SJCRH30 (cell line): ENCODE measurements at places on chromosomes 11 and 22.
A peak's percentile ranks its signal among the peaks of the same experiment; 100 is the strongest.

- DNase-seq: no peak
Observed at GRCh38 chr11:132046288-132046865, 676.0 kb downstream of the NTM start.

GRCh38 chr11:113334183-113334582 is 19.8 kb downstream of the TTC12 start:
- DNase-seq: no peak

DNA sequence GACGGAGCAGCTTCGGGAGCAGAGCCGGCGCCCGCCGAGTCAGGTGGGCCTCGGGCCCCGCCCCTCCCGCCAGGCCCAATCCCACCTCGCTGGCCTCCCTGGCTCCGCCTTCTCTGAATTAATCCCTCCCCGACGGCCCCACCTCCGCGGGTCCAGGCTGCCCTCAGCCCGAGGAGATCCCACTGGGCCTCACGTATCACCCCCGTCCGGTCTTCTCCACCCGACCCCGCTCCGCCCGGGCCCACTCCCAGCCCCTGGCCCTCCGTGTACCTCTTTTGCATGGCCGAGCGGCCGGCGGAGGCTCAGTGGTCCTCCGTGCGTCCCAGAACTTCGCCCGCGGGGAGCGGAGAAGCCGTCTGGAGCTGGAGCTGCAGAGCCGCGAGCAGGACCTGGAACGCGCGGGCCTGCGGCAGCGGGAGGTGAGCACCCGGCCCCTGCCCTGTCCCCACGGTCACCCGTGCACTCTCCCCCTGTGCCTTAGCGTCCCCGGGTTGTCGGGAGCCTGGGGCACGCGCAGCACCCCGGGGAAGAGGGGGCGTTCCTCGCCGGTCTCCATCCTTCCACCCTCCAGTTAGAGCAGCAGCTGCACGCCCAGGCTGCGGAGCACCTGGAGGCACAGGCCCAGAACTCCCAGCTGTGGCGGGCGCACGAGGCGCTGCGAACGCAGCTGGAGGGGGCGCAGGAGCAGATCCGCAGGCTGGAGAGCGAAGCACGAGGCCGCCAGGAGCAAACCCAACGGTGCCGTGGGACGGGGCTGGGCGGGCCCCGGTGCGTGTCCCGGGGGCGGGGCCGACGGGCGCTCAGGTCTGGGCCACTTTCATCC is 2.2 kb upstream of the CD151 start:
- peak; percentile 49 for DNase-seq

DNA sequence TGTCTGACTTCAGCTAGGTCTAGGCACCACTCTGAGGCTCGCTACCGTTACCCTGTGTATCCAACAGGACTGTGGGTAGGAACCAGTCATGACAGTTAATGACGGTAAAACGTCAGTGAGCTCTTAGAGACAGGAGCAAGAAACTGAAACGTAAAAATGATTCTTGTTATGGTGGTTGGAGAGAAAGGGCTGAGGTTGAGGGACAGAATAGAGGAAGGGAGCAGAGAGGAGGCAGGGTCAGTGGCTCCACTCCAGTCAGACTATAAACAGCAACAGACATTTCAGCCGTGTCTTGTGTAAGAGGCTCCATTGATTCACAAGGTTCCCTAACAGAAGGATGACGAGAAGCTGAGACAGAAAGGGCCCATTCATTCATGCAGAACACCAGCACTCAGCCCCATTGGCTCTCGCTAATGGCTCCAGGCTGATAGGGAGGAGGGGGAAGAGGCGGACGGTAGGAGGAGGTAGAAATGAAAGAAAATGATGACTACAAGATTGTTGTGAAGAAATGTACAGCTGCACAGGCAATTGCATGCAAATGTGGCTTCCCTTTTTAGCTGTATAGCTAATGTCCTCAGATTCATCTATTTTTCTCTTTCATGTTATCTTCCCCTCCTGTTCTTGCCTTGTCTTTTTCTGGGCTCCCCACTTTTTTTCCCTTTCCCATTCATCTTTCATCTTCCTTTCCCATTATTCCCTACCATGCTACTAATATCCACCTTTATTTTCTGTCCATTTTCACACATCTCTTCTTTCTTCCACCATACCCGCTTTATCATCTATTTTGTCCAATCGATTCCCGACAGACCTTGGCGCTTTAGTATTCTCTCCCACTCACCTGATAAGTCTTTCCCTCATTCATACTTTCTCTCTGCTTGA is 34.3 kb downstream of the ETS1 start:
- DNase-seq: no peak

GRCh38 chr22:49886346-49887063 is 31.7 kb downstream of the ALG12 start:
- DNase-seq: no peak

DNA sequence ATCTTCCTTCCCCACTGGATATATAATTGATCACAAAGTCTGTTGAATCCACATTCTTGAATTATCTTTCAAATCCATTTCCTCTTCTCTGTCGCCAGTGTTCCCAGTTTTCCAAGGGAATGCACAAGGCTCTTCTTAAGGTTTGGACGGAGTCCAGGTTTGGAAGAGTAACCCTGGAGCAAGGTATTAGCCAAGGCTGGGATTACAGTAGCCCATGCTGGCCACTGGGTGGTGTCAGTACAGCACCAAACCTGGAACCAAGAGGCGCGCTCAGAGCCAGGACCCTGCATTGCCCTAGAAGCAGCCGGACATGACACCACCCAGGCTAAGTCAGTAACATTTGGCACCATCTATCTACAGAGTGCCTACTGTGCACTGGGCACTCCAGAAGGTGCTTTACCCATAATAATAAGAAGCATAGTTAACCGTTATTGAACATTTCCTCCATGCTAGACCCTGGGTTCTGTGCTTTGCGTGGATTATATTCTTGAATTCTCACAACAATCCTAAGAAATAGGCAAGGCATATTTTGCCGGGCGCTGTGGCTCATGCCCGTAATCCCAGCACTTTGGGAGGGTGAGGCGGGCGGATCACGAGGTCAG is 48.0 kb upstream of the CLPB start:
- peak; percentile 79 for DNase-seq

GRCh38 chr11:62654297-62654696 is 1.2 kb upstream of the INTS5 start:
- DNase-seq: no peak

GRCh38 chr11:69131121-69131566 is 24.6 kb upstream of the SMIM38 start:
- no peak for DNase-seq

DNA sequence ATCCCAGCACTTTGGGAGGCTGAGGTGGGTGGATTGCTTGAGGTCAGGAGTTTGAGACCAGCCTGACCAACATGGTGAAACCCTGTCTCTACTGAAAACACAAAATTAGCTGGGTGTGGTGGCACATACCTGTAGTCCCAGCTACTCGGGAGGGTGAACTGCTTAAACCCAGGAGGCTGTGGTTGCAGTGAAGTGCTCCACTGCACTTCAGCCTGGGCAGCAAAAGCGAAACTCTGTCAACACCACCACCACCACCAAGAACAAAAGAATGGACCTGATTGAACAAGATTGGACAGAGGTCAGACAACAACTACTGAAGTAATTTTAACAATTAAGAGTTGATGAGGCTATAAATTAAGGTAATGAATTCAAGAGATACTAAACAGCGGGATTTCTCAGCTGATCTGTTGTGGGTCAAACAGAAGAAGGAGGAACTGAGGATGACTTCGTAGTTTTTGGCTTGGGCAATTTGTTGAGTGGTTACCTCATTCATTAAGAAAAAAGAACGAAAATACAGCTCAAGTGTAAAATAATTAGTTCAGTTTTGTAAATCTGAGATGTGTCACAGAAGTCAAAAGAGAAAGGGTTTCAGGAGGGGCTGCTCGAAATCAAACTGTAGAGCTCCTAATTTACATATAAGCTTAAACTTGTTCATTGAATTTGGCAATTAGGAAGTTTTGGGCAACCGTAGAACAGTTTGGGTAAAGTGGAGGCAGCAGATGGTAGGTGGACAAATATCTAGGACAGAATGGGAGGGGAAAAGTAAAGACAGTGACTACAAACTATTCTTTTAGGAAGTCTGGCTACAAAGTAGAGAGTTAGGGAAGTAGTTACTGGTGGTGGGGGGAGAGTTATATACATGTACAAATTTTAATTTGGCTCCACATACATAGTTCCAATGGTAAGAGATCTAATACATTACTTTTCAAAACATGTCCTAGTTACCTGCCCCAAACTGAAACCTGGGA is 4.5 kb downstream of the IL18 start:
- no peak for DNase-seq

DNA sequence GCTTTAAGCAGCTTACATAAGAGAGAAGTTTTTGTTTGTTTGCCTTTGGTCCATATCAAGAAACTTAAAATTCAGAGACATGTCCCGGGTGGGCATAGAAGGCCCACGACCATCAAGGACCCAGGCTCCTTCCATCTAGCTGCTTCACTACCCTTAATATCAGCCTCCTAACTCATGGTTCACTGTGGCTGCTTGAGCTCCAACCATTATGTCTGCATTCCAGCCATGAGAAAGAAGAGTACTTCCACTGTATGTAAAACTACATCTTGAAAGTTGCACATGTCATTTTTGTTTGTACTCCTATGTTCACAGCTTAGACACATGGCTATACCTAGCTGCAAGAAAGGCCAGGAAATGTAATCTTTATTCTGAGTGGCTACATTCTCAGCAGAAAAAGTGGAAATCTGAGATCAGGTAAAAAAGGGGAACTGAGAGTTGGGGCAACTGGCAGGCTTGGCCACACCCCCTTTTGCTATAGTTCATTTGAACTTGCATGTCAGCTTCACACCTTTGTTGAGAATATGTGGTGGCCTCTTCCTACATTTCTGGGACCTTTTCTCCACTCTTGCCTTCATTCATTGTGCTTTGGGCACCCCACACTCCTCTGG is 81.3 kb upstream of the TP53I11 start:
- DNase-seq: no peak

- DNase-seq: no peak
Observed at GRCh38 chr11:19800162-19800561, 87.5 kb downstream of the NAV2 start.

DNA sequence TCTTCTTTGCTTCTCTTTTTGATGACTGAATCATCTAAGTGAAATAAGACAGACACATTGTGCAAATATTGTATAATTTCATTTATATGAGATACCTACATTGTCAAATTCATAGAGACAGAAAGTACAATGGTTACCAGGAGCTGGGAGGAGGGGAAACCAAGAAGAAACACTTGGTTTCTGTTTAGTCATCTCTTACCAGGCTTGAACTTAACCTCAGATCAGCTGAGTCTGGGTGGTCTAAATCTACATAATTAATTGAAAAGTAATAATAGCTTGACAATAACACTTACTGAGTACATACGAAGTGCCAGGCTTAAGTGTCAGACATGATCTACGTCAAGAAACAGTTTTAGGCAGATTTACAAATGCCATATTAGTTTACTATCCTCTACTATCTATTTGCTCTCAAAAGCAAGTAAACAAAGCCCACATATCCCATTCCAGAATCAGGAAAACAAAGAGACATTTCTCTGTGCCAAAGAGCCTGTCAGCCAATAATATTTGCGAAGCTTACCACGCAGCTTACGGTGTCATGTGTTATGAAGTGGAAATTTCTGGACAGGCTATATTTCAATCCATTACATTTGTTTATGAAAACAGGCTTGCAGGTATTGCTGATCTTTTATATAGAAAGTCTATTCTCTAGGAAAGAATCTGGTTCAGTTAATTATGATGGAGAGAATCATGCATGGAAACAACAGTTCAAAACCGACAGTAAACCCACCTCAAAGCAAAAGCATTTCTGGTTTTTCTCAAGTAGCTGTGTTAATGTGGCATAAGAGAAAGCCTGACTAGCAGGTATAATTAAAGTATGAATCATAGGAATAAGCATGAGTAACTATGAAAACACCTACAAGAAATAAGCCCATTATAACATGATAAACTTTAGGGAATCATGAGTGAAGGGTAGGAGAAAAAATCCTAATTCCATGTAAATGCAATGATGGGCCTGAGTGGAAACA is 2.7 kb upstream of the ARHGAP42 start:
- no peak for DNase-seq

GRCh38 chr11:32374261-32374711 is 61.1 kb downstream of the WT1 start:
- peak; percentile 58 for DNase-seq

DNA sequence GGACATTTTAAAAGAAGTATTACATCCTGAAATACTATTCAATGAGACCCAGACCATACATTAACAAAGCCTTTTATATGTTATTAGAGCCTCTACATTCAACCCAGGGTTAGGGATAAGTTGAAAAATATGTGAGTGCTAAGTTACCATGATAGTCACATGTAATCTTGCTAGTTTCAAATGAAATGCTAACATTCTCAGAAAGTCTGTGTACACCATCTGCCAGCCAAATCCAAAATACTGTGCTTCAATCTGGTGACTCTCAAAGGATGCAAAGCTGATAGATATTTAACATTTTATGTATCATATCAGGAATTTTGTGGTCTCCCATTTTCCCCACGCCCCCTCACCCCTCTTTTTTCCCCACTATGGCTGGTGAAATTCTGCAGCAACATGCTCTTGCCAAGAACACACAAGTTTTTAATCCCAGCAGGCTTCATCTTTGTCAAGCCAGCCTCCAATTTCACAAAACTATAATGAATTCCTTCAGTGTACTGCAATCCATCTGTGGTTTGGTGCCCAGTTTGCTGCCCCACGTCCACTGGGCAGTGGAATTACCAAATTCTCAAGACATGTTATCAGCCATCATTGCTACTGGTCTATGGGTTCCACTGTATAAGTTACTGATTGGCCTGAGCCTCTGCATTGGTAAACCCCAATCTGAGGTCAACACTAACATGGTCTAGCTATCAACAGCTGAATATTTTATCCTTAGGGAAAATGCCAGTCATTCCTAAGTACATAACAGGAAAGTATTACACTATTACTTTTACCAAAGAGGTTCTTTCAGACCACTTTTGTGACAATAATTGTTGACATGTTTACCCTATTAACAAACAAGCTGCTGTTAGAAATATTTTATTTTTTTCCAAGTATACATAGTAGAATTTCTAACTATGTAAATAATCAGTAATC is 1.5 kb upstream of the PICALM start:
- peak; percentile 9 for DNase-seq

GRCh38 chr11:123069908-123070821 is 8.2 kb upstream of the HSPA8 start:
- no peak for DNase-seq

DNA sequence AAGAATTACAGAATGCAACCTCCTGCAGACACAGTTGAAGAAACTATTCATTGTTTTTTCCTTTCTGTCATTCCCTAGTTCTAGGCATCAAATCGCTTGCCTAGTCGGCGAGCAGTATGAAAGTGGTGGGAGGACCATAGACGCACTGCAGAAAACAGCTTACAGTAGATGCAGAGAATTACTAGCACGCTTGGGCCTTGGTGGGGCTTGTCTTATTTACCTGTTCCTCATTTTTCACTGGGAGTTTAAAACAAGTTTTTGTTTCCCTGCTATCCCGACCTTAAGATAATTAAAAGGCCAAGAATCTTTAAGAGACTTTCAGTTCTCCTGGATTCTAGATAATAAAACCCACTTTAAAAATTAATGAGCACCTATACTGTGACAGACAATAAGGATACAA is 713 bp upstream of the ARL14EP start:
- peak; percentile 13 for DNase-seq

GRCh38 chr11:70470127-70470526 is 71.8 kb downstream of the CTTN start:
- no peak for DNase-seq
